ENCODE measurements at places on chromosomes 12 and 14.

DNA sequence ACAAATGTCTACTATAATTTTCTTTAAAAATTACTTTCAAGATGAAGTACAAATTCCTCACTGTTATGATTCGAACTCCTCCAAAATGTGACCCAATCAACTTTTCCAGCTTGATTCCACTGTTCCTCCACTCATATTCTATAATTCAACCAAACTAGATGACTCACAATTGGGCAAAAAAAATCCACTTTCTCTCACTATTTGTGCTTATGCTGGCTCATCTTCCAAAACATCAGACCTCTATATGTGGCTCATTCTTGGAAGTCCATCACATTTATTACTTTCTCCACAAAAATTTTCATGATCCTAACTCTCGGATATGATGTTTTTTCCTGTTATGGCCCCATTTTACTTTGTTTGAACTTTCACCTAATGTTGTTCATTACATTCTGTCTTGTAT, 26.9 kb upstream of the RXYLT1 start:
- no peak for DNase-seq

DNA sequence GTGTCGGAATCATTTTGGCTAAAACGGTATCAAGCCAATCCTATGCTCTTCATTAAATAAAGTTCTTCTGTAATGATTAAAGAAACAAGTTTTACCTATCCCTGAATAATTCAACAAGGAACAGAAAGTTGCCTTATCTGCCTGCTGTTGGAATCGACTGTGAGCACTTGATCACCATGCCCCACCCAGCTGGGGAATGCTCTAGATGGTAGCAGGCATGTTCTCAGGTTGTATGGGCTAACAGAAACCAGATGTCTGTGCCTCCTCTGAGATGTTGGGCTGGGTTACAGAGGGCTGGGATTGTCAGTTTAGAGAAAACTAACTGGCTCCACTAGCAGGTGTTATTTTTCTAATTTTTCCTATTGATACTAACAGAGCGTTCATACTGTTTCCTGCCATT, 28.9 kb downstream of the RTRAF start:
- no peak for DNase-seq

DNA sequence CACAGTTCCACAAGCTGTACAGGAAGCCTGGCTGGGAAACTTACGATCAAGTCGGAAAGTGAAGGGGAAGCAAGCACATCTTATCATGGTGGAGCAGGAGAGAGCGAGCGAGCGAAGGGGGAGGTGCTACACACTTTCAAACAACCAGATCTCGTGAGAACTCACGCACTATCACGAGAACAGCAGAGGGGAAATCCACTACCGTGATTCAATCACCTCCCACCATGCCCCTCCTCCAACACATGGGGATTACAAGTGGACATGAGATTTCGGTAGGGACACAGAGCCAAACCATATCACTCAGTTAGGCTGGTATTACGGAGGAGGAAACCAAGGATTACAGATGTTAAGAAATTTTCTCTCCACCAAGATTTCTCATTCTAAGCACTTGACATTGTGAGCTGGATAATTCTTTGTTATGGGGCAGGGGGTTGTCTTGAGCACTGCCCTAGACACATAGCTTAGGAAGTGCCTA, 262.0 kb upstream of the G2E3 start:
- no peak for DNase-seq

- no peak for DNase-seq
Measured at GRCh38 chr12:23484238-23484637, 465.2 kb downstream of the SOX5 start.

DNA sequence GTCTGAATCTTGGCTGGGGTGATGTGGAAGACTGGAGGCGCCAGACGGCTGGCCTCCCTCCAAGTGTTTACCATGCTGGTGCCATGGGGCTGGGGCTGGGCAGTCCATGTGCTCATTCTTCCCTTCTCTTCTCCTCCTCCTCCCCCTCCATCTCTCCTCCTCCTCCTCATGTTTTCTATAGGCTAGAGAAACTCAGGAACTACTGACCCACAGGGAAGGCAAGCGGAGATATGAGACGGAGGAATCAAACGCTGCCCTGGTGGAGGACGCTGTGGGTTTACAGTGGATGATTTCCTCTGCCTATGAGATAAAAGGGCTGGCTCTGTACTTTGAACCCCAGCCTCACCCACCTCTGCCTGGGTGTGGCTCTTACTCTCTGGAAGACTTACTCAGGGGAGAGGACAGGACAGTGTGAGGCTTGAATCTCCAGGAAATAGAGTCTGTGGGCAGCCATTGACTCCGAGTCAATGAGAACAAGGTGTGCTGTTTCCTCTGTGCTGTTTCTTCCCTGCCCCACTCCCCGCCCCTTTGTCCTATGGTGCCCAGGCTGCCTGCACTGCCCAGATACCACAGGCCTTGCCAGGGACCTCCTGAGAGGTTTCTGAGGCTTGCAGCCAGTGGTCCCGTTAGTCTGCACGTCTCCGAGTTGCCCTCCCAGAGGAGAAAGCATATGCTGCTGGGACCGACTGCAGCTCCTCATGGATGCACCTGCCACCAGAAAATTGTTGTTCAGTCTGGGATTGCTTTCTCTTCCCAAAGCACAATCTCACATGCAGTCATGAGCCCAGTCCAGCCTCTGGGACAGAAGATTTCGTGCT, 132.6 kb upstream of the ARHGAP5 start:
- no peak for DNase-seq

- DNase-seq: no peak
Measured at GRCh38 chr12:79678306-79678705, 12.5 kb downstream of the PAWR start.

DNA sequence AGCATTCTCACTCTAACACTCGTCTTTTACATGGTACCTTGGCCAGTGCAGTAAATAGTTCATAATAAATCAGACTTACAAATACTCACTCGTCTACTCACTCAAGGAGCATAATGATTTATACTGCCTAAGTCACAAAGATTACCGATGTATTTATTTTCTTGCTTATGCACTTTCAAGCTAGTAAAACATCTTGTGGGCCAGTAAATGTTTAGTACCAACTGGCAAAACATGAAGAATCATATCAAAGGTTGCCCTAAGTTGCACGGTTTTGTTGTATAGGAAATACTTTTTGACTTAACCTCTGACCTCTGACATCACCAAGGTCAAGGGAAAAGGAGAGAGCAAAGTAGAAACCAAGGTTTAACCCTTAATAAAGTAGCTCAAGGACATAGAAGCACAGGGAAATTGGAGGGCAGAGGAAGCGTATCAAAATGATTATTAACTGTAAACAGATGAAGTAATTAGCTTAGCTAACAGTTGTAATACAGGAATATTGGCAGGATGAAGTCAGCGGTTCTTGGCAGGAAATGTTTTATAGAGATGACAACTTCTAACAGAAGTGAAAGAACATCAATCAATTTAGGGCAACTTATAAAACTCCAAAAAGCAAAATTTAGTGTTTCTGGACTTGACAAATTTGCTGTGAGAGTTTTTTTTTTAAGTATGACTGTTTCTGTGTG, 131.9 kb downstream of the HMGA2 start:
- no peak for DNase-seq

DNA sequence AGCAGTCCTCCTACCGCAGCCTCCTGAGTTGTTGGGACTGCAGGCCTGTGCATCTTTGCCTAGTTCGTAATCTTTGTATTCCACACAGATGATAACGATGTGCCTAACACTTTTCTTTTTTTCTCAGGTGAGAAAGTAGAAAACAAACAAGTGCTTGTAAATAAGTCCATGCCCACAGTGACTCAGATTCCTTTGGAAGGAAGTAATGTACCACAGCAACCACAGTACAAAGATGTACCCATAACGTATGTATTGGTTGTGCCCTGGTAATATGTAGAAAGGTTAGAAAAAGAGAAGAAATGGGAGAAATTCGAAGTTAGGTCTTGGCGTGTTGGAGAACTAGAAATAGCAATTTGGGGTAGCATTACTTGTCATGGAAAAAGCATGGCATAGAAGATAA, 101.6 kb downstream of the POLR3B start:
- DNase-seq: no peak

- DNase-seq: no peak
Measured at GRCh38 chr12:121711361-121712189, 977 bp upstream of the TMEM120B start.

DNA sequence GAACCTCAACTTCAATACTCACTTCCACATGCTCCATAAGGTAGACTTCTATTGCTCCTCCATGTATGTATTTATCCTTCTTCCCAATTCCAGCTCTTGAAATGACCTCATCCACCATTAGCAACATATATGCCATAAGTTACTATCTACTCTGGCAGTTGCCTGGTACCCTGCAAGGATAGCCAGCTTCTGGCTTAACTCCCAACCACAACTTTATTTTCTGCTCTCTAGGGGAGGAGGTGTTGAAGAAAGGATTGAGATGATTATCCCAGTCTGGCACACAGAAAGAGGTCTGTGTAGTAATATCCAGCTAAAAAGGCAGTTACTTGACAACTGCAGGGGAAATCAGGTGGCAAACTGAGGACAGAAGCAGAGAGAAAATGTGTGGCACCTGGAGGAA, 71.5 kb upstream of the MDM1 start:
- no peak for DNase-seq

- no peak for DNase-seq
Measured at GRCh38 chr12:2495417-2496112, 299.2 kb upstream of the FKBP4 start.

GRCh38 chr12:125271892-125272291, 206.7 kb downstream of the AACS start:
- no peak for DNase-seq

GRCh38 chr14:73720636-73721035, 6.5 kb upstream of the PNMA1 start:
- DNase-seq: no peak

DNA sequence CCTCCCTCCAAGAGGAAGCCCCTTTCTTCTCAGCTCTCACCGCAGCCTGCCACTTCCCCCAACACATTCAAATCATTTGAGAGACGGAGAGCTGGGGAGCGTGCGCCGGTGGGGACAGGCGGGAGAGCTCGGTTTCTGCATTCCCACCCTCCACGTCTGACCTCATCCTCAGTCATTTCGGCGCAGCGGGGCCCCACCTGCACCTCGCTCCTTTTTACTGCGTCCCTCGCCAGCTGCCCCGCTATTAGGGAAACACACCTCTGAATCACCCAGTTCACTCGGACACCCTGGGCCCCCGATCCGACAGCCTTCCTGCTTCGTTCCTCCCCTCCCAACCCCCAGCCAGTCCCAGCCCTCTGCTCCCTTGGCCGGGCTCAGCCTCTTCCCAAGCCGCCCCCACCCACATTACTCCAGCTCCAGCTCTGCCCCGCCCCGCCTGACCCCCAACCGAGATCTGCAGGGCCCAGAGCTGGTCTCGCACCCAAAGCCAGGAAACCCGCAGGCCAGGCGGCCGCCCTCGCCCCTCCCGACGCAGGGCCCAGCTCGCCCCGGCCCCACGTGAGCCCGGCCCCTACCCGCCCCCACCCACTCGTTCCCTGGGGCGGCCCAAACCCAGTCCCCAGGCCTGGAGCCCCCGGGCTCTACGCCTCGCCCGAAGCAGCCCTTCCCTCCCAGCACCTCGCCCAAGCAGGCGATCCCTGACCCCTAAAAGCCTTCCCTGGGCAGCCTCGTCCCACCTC, 783 bp downstream of the CORO1C start:
- peak; percentile 87 for DNase-seq
